Bone marrow (tissue), 2 donors: ENCODE measurements at places on chromosomes 3 and 15.
A peak's percentile ranks its signal among the peaks of the same experiment; 100 is the strongest.

DNA sequence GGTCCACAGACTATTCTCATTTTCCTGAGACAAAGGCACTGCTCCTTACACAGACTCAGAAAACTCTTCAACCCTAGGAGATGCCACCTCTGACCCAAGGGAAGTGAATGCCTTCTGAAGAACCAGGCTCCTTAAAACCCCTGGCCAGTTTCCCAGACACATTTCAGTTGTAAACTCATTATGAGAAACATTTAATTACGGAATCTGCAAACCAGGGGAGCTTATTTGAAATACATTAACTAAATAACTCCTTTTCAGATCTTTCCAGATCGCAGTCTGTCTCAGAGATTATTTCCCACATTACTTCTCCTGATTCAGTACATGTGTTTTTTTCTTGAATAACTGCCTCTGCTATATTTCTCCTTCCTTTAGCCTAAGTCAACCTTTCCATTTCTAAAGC, 17.6 kb downstream of the MYO5A start:
- no peak for DNase-seq

DNA sequence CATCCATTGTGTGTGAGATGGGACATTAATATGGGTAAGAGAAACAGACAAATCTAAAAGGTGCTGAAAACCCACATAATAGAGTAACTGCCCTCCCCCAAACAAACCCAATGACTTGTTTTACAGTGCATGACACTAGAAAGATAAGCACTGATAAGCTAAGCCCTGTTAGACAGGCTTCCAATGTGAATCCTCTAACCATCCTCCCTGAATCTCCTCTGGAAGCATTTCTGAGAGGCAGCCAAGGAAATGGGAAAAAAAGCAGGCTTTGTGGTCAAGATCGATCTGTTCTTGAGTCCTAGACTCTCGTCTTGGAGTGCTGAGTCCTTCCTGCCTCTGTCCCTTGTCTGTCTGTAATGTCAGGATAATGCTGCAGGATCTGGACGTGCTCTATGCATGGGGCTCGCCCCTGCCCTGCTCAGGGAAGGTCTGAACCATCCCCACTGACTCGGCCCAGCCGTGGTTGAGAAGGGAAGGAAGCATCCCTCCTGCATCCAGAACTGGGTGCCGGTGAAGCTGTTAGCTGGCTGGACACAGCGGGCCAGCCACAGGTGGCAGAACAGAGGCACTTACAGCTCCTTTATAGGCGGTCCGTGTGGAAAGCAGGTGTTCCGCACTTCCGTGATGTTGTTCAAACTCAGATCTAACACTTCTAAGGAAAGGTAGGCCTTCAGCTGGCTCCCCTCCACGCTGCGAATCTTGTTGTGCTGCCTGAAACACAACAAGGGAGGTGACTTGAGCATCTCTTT, 84.1 kb downstream of the LRIG1 start:
- no peak for DNase-seq

DNA sequence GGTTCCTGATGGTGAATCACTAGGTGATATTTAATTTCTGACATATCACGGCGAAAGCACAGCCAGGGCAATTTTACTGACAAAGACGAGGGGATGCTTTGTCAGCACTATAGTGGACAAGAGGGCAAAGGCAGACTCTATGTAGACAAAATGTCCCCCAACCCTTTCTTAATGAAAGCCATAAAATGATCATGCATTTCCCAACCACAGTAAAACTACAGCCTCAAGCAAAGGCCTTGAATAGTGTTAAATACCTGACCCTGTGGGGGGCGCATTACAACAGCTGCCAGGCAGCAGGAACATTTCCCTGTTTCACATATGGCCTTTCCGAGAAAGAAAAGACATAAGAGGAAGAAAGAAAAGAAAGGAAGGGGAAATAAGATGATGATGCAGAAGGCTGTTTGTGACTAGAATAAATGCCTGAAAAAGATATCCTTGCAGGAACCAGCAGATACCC, 49.5 kb downstream of the GLDN start:
- DNase-seq: no peak

DNA sequence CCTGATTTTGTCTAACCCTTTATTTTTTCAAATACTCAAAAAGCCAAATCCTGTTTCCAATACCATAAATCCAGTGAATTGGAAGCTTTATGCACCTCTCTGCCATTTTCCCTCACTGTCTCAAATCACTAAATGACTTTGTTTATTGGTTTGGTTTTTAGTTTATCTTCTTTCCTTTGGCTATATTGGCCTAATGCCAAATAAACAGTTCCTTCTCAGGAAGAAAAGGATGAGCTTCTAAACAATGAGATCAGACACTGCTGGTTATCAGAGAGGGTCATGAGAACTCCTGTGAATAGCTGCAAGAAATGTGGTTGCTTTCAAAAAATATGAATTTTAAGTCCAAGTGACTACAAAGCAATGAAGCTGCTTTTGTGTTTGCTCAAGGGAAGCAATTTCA, 359.9 kb downstream of the MECOM start:
- DNase-seq: no peak

DNA sequence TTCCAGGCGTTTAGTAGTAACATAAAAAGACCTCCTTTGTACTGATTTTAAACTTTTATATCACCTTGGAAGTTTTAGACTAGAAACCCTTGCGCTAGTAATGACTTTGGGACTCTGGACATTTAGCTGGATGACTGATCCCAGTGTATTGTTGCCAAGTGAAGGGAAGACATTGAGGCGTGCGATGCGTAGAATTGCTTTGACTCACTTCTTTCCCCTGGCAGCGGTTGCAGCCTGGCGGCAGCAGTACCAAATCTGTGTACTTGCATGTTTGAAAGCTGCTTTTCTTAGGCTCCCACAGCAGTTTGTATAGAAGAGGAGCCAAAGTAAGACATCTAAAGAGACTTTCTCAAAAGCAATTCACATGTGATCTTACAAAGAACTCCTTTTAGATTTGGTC, 151.6 kb downstream of the BBX start:
- no peak for DNase-seq

DNA sequence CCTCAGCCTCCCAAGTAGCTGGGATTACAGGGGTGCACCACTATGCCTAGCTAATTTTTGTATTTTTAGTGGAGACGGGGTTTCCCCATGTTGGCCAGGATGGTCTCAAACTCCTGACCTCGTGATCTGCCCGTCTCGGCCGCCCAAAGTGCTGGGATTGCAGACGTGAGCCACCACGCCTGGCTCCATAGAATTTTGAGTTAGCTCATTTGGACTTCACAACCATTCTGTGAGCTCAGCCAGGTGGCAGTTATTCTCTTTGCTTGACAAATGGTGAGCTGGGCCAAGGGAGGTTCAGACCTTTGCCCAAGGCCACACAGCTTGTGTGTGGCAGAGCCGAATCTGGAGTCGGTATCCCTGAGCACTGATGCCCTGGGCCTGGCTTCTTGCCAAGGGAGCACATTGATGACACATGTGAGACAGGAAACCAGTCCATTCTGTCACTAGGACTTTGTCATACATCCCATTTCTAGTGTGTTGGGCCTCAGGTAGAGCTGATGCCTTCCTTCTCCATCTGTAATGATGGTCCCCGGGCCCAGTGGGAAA, 17.6 kb downstream of the PODXL2 start:
- DNase-seq: no peak

DNA sequence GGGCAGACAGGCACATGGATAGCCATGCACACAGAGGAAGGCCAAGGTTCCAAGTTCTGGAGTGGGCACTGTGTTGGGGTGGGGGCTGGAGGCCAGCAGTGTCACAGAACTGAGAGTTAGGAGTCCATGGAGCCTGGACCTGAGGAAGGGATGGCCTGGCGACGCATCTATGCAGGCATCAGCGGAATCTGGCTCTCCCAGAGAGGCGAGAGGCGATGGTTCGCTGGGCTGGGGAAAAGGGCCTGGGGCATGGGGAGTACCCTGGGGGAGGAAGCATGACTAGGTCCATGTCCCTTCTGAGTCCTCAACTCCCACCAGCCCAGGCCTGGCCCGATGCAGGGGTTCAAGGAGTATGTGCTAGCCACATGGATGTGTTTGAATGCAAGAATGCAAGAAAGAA, 192.8 kb upstream of the LINGO1 start:
- DNase-seq: no peak

DNA sequence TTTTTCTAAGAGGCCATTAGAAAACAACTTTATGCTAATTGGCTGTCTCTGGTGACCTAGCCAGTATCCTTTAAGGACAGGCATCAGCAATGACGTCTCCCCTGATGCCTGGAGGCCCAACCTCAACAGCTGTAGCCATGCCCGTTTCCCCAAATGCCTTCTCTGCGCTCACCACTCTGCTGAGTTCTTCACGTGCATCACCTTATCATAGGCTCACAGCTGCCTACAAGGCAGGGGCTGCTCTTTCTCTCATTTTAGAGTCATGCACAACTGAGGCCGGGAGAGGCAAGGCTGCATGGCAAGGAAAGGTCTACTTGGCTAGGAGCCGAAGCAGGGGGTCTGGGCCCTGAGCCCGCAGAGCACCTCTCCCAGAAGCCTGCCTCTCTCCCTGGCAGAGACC, 43.9 kb upstream of the SEC13 start:
- no peak for DNase-seq

GRCh38 chr3:128579927-128580326, 70.7 kb downstream of the RPN1 start:
- DNase-seq: no peak

DNA sequence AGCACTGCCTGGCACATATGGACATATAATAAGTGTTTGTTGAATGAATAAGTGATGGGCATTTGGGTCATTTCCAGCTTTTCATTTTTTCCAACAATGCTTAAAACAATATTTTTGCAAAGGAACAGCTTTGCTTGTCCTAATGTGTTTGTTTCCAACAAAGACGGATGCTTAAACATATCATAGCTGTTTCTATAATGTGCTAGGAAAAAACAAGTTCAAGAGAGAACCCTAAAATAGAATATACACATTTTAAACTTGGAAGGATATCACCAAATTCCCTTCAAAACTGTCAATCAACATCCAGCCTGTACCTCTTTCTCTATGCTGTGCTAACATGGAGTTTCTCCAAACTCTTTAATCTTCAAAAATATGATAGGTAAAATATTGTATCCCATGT, 224.5 kb upstream of the WNT5A start:
- no peak for DNase-seq

DNA sequence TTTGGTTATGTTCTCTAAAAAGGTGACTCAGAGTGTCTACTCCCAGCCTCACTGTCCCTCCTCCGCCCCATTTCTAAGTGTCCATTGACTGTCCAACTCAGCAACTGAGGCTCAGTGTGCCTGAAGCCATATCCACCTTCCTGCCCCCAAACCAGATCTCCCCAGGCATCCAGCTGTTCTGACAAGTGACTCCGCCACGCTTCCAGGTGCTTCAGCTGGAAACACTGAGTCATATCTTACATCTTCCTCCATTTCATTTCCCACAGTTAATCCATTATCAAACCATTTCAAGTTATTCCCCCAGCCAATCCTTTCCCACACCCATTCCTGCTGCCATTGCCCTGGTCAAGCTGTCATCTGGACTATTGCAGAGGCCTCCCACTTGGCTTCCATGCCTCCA, 17.1 kb downstream of the MAGEF1 start:
- DNase-seq: no peak

DNA sequence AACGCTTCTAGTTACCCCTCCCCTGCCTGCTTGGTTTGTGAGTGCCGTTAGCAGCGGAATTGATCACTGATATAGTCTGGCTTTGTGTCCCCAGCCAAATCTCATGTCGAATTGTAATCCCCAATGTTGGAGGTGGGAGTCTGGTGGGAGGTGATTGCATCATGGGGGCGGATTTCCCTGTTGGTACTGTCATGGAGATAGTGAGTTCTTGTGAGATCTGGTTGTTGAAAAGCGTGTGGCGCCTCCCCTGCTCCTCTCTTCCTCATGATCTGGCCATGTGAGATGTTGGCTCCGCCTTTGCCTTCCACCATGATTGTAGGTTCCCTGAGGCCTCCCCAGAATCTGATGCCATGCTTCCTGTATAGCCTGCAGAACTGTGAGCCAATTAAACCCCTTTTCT, 47.3 kb upstream of the PGPEP1L start:
- no peak for DNase-seq

DNA sequence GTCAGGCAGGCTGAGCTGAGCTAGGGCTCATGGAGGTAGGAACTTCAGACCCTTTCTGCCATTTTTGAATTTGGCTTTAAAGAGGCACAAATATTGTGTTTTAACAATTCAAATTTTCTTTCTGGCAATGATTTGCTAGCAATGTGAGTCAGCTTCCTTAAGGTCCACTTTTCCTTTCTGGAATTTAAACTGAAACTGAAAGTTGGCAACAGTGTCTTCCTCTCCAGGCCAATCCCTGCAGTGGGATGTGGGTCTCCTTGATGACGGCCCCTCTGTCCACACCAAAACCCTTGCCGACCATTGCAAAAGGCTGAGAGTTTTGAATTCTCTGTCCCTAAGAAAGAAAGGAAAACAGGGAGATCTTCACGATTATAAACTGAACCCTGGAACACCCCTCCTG, 27.1 kb downstream of the RPSA start:
- no peak for DNase-seq

DNA sequence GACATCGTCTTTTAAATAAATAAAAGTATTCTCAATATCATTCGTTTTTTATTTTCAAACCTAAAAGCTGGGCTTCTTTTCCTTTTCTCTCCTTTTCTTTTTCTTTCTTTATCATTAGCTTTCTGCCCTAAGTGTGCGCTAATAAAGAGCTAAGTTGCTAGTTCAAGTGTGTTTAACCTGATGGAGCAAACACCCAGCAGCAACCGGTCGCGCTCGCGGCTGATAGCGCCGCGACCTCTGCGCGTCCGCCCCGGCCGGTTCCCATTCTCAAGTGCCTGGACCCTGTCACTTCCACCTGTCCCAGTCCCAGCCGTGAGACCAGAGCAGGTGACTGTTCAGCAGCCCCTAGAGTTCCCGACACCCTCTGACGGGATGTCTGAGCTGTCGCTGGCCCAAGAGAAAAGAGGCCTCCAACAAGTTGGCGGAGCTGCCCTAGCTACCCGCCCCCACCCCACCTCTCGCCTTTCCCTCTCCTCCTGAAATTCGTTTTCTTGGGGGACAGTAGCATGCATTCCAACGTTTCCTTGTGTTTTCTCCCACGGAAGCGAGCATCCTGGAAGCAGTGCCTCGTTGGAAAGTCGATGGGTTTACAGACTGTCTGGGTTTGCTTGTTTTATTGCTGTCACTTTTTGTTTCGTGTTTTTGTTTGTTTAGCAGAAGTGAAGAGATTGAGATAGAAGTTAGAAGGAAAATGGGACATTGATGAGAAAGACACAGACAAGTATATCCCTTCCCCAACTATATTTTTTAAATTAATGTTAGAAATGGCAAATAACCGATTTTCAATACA, 3.1 kb upstream of the MECOM start:
- no peak for DNase-seq

- peak; percentile 65 for DNase-seq
Observed at GRCh38 chr15:40307421-40308211, at the start of gene PLCB2. Gene PLCB2, minus strand, starts transcription at chr15:40307935. Its CDS starts 263 bp downstream, at chr15:40307672.

- DNase-seq: no peak
Observed at GRCh38 chr3:115245899-115246298, 98.8 kb upstream of the ZBTB20 start.

DNA sequence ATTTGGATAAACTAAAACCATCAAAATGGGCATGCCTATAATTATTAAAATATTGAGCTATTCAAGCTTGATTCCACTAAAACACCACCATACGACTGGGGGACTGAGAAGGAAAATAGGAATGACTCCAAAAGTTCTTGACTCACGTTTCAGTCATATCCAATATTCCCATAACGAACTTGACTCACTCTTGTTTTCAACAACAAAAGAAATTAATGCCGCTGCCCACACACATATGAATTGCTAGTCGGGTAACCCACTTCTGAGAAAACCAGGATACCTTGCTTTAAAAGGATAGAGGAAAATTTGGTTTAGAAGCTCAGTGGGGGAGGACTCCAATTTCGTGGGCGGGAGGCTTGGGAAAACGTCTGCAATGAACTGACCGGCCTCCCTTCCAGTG, 5.2 kb downstream of the HTR3C start:
- DNase-seq: no peak

GRCh38 chr15:52112203-52112750, 298 bp downstream of the BCL2L10 start:
- no peak for DNase-seq
